ENCODE measurements at places on chromosomes 2 and 18.

DNA sequence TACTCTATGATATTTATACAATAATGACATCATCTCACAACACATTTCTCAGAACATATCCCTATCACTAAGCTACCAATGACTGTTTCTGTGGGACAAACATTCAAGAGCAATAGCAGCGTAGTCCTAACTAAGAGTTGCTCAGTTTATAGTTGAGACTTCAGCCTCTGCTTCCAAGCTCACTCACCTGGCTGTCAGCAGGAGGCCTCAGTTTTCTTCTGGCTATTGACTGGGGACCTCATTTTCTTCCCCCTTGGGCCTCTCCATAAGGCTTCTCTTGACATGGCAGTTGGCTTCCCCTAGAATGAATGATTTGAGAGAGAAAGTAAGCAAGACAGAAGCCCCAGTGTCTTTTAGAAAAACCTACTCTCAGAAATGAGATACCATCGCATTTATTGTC is 85.9 kb downstream of the ARMC9 start:
- DNase-seq = no peak

GRCh38 chr2:104597942-104598341 is 256.0 kb upstream of the POU3F3 start:
- no peak for DNase-seq

- no peak for DNase-seq
Observed at GRCh38 chr2:44314362-44314761, 39.1 kb downstream of the SLC3A1 start.

DNA sequence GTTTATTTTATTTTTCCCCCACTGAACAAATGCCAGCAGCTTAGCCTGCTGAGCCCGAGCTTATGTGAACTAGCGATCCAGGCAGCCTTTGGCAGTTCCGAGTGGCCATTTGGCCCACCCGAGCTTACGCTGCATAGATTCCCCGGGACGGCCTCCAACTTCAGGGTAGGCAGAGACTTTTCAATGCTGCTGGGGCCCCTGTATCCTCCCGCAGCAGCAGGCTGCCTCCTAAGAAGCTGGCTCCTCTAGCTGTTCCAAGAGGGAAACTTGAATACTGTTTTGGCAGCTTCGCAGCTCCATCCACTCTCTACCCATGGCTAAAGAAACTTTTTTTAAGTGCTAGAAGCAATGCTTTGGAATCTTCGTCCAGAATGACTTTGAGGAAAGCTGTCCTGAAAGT is 295.2 kb downstream of the SS18 start:
- no peak for DNase-seq

GRCh38 chr18:60485201-60485600 is 112.6 kb upstream of the MC4R start:
- DNase-seq = no peak

DNA sequence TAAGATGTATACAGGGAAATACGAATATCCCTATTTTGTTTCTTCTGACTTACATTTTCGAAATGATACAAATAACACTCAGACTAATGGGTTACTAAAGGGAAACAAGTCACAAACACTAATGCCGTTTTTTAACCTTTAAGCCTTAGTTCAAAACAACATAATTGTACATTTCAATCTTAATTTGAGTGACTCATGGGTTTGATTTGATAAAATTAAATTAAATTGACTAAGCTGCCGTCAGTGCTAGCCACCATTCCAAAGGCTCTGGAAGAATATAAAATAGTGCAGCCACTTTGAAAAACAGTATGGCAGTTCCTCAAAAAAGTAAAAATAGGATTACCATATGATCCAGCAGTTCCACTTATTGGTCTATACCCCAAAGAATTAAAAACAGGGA is 133.8 kb upstream of the NT5C1B start:
- no peak for DNase-seq

DNA sequence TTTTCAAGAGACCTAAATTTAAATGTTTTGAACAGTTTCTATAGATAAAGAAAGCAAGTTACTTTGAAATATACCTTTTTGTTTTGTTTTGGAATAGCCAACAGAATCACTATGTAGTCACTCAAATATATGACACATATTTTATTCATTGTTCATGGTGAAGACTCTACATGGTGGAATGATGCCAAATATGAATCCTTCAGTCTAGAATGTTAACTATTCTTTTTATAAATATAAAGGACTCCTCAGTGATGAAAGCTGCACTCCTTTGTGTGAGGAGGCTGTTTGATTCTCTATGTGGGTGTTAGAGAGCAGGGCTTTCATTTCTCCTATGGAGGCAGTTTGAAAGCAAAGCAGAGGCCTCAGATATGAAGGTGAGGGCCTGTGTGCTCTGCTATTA is 396.4 kb upstream of the LRRTM1 start:
- DNase-seq = no peak

DNA sequence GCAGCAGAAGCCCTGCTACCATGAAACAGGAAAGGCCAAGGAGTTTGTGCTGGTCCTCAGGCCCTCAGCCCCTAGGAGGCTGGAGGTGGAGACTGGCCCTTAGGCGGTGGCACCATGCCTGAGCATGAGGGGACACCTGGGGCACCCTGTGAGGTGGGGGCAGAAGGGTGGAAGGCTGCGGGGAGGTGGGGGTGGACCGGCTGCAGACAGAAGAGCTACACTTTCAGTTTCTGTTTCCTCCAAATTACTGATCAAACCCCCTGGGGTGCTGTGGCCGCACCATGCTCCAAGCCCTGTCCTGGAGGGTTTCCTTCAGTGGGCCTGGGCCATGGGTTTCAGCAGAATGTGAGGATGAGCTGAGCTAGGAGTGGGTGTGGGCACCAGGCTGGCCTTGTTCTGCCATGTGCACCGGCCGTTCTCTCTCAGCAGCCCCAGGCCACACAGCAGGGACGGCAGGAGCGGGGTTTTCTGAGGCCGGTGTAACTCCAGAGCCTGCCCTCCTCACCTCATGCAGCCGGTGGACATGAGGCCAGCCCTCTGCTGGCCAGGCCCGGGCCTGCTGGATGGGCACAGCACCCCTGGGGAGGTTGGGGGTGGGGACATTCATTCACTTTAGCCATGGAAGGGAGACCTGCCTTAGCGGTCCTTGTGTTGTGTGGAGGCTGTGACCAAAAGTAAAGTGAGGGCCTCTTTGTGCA is 51.5 kb downstream of the PLEKHB2 start:
- no peak for DNase-seq

DNA sequence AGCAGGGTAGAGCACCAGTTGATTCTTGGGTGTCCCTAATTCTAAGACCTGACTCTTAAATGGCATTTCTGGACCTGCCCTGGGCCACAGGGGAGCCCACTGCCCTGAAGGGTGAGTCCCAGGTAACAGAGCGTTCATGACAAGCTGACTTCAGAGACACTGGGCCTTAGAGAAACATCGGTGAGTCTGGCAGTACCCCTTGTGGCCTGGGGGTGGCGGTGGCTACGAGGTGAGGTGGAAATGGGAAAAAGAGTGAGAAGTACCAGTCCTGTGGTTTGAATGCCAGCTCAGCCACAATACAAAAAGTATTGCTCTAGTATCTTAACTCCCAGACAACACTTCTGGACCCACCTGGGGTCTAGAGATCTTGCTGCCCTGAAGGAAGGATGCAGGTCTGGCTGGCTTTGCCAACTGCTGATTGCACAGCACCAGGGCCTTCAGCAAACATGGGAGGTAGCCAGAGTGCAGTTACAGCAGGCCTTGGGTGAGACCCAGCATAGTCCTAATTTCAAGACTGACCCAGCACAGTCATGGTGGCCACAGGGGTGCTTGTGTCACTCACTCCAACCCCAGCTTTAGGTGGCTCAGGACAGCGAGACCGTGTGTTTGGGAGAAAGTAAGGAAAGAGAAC is 44.5 kb downstream of the USP34 start:
- peak; percentile 34 for DNase-seq

GRCh38 chr2:45739796-45740485 is 88.5 kb downstream of the PRKCE start:
- no peak for DNase-seq

- DNase-seq = no peak
Observed at GRCh38 chr2:201929281-201930026, 104.2 kb upstream of the FZD7 start.

GRCh38 chr18:61676773-61677434 is 215.9 kb downstream of the RNF152 start:
- DNase-seq = no peak

DNA sequence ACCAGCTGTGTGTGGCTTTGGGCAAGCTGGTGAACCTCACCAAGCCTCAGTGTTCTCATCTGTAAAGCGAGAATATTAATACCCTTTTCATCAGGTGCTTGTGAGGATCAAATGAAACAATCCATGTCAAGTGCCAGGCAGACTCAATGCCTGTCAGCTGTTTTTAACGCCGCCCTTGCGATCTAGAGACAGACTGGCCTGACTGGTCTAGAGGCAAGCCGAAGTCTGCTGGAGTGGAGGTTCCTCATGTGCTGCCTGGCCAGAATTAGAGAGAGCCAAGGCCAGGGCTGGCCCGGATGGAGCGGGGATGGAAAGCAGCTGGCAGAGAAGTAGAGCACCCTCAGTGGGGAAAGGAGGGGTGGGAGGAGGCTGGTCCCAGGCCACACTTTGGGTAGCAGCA is 74.5 kb upstream of the B3GNT7 start:
- DNase-seq = no peak

- DNase-seq = no peak
Observed at GRCh38 chr2:64678771-64679590, 25.3 kb upstream of the SERTAD2 start.

GRCh38 chr2:124026503-124026902 is 1.4 kb downstream of the CNTNAP5 start:
- no peak for DNase-seq

DNA sequence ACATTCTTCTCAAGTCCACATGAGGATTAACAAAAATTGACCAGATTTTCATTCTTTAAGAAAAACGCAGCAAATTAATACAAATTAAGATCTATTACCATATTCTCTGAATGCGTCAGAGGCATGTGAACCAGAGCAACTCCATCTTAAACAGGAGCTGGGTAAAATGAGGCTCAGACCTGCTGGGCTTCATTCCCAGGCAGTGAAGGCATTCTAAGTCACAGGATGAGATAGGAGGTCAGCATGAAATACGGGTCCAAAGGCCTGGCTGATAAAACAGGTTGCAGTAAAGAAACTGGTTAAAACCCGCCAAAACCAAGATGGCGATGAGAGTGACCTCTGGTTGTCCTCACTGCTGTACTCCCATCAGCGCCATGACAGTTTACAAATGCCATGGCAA is 217.6 kb downstream of the RDH14 start:
- DNase-seq = no peak

DNA sequence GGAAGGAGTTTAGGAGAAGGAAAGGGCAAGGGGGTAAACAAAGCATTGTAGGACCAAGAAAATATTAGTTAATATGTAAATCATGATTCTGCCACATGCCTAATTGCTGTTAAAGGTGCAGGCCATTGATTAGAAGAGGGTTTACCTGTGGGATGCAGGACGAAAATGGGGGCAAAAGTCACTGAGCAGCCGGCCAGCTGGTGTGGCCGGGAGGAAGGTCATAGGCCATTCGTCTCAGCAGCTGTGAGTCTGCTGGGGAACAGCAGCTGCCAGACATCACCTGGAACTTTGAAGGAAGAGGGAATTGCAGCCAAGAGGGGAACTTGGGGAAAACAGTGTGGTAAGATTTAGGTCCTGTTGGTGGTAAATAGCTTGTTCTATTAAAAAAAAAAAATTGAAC is 184.4 kb downstream of the DYSF start:
- DNase-seq = no peak

GRCh38 chr2:100887713-100888495 is 68.0 kb downstream of the NPAS2 start:
- no peak for DNase-seq

- no peak for DNase-seq
Observed at GRCh38 chr2:164015328-164016123, 279.7 kb upstream of the FIGN start.

DNA sequence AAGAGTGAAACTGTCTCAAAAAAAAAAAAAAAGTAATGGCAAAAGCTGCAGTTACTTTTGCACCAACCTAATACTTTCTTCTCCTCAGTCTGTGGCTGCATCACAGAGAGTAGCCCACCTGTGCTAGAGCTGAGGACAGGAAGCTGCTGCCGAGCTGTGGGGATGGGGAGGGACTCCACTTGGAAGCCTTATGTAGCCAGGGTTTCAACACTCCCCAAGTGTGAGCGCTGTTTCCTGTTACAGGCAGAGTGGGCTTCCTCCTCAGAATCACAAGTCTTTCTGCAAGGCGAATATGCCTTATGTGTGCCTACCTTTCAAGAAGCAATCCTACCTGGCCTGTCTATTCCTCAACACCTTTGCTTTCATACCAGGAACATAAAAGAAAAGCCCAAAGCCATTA is 36.3 kb upstream of the CYP27C1 start:
- no peak for DNase-seq

GRCh38 chr2:237662671-237663093 is 35.3 kb downstream of the LRRFIP1 start:
- DNase-seq = no peak

GRCh38 chr18:63775166-63775730 is at the start of gene SERPINB7:
Gene SERPINB7 (plus strand): TSS chr18:63775418. CDS start chr18:63782373, 6,955 bp downstream.
- DNase-seq = no peak

DNA sequence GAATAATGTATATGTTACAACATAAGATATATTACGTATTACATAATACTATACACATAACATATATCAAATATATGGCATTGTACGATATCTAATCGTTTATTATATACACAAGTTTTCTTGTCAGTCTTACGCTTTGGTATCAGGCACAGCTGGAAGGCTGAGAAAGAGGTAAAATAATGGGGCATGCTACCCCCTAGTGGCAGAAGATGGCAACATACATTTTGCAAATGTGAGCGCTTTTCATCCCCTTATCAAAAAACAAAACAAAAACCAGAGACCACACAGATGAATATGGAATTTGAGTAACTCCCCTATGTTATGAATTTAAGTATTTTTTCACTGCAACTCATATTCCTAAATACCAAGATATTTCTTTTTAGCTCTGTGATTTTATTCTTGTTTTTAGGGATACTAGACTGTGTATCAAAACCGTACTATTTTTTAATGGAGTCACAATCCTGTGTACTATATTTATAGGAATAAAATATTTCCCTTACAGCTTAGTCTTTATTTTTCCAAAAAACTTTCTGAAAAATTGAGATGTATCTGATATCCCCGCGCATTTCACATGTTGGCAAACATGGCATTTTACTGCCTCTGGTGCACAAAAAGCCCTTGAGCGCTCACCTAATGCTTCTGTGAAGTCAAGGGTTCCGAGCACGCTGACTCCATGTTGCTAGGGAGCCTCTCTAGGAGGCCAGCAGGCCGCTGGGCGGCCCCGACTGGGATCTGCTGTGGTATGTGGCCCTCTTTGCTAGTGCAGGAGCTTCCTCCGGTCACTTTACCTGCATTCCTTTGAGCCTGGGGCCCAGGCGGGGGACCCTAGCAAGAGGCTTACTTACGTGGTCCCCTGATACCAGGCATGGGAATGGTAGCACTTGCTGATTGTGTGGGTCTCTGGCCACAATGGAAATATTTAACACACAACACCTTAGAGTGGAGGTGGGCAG is 62.5 kb downstream of the SLC4A3 start:
- no peak for DNase-seq

DNA sequence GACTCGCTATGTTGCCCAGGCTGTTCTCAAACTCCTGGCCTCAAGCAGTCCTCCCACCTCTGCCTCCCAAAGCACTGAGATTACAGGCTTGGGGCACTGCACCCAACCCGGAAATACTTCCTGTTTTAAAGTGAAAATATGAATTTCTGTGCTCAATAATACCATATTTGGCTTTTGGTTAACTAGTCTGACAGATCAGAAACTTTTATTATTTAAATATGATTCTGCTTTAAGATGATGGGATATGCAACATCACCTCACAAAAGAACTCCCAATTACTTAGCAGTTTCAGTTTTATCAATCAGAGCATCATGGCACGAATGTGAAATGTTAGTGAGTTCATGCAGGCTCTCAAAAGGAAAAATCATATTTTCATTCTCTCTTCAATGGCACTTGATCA is 120.6 kb downstream of the PTRHD1 start:
- no peak for DNase-seq

- no peak for DNase-seq
Observed at GRCh38 chr2:121649149-121649595, at the start of gene CLASP1. Gene CLASP1 (minus strand): TSS chr2:121649462. CDS start chr2:121605895, 43,567 bp downstream.
